ENCODE measurements at places on chromosomes 4 and X. TPM values are rescaled to one million over a fixed set of nuclear protein-coding genes. Genes with fewer than 3 reads are reported as not detected.

GRCh38 chr4:94533405-94534223 lies 81.9 kb downstream of the PDLIM5 start:
- DNase-seq: no peak

DNA sequence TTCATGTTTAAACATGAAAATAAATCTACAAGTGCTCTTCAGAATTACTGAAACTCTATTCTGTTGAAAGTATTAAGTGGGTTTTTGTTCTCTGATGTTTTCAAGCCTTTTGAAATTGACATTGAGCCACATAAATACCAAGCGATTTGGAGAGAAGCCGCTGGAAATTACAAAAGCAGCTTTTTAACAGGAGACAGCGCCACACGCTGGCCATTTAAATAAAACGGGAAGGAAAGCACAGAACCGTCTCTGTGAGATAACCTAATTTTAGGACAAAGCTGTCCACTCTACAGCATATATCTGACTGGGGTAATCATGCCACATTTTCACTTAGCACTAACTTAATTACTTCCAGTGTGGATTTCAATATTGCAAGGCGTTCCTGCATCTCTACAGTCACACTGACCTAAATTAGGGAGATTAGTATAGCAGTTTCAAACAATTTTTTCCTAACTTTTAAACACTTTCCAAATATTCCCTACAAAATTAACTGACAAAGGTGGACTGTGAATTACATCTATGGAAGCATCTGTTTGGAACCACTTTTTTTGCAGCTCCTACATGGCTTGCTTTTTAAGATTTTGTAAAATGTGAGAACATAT lies 6.8 kb upstream of the ANOS1 start:
- DNase-seq: peak; percentile 37

- no peak for DNase-seq
Observed at GRCh38 chrX:46279214-46279924, 265.9 kb downstream of the ZNF674 start.

BMP3 gene
- total RNA-seq: 1.5 TPM

GRCh38 chr4:3241898-3242524 lies 6.9 kb upstream of the MSANTD1 start:
- peak; percentile 97 for DNase-seq
